ENCODE measurements at places on chromosomes 6 and 20.

DNA sequence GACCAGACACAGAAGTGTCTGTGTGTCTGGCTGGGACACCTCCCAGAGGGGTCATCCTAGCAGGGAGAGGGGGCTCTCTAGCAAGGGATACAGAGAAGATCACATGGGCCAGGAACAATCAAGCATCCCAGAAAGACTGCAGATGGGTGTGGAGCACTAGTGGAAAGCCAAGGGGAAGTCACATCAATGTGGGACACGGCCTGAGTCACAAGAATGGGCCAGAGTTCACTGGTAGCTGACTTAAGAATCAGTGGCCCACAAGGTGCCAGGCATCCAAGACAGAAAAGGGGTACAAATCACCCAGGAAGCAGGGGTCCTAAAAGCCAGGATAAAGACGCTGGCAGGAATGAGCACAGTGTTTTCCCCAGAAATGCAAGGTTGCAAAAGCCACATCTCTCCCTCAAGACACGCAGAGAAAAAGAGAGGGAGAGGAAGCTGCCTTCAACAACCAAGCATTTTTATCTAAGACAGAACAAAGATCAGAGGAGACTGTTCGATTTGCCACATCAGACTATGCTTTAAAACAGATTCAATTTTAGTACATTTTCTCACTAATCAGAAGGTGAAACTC, 113.6 kb upstream of the DST start:
- DNase-seq: no peak

DNA sequence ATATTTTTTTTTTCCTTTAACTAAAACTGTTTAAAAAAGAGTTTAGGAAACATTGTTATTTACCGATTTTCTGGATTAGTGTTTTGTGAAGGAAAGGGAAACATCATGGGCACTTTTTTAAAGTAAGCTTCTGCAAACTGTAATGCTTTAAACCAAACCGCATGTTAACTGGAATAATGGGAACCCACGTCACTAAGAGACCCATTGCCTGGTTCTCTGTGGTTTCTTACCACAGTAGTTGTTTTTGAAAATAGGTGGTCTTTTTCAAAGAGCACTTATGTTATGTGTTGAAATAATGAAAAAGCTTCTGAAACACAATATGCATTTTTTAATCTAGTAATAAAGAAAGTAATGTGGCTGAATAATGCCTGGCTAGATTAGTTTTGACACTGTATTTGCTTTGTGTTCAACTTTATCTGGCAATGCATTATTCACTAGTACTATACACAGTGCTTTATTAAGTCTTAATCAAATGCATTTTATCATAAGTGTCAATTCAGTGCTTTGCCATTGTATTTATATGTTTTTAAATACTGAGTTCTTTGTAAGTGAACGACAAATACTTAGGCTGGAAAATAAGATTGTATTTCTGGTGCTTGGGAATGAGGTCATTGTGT, 754.1 kb upstream of the FLRT3 start:
- no peak for DNase-seq

GRCh38 chr20:53555081-53555480, 38.6 kb downstream of the ZNF217 start:
- DNase-seq: no peak

DNA sequence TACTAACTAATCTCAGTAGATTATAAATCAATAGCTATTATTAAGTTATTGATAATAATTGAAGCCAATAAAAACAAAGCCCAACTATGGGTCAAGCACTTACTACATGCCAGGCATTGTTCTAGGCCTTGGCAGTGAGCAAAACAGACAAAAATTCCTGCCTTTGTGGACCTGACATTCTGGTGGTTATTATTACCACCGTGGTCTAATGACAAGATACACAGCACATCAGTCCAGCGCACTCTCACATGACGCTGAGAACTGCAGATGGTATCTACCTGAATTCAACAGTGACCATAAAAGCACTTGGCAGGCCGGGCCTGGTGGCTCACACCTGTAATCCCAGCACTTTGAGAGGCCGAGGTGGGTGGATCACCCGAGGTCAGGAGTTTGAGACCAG, 121.4 kb downstream of the ZMYND8 start:
- no peak for DNase-seq

GRCh38 chr6:88585276-88585692, 378.1 kb downstream of the RNGTT start:
- DNase-seq: no peak

DNA sequence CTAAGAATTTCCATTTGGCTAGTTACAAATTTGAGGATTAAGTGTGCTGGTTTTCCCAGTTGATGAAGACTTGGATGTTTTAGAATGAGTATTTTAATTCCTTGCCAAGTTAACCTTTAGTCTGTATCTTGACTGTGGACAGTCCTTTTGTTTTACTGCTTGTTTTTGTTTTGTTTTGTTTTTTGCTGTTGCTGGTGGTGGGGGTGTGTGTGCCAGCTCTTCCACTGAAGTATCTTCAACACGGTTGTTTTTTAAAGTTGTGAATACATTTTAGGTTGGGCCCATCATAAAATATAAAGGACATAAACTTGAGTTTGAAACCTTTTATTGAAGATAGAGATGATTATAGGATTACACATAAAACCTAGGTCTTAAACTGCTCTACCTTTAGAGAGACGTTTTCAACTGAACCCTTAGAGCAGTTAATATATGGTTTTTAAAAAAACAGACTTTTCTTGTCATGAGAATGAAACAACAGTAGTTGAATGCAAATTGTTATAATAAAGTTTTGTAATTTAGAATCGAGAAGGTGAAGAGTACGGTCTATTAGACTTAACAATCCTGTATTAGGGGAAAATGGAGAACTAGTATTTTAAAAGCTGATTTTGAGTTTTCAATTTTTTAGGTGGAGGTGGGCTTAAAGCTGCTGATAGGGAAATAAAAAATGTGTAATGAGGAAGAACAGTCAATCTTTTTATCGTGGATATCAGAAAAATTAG, 4.0 kb downstream of the QKI start:
- peak; percentile 11 for DNase-seq

DNA sequence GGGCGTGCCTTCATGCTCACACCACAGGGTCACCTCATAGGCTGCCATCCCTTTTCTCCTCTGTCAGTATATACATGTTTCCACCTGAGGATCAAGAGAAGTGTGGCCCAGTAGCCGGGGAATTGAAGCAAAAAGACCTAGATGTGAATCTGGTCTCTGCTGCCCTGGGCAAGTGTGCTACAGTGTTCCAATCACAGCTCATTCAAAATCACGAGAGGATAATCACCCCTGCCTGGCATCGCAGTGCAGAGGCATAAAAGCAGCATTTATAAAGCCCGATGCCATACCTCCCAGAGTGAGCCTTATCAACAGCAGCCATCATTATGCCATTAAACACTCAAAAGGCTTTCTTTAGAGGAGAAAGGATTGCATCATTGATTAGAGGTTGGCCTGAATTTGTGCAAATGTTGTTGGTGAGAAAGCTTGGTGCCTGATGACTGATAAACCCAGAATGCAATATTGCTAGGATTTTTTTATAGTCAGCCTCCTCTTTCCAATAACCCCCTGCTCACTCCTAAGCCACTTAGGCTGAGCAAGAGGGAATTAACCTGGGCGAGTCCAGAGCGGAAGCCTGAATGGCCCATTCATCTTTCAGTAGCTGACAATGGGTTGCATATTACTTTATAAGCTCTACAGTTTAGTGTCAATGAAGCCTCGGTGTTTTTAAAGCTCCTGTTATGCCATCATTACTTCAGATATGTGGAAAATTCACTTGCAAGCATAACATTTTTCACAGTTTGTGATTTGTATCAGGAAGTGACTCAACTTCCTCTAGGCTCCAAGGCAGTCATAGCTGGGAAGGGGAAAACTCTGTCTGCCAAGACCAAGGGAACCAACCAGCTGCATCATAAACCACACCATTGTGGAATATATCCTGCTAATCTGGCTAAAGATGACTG, 92.5 kb upstream of the NXT1 start:
- peak; percentile 84 for DNase-seq

- no peak for DNase-seq
These were observed 34.7 kb upstream of the FAM8A1 start for GRCh38 chr6:17565399-17565798.

GRCh38 chr20:1894471-1894950, 696 bp upstream of the SIRPA start:
- peak; percentile 64 for DNase-seq

- DNase-seq: no peak
These were observed 4.6 kb downstream of the TMEM181 start for GRCh38 chr6:158564243-158565121.

DNA sequence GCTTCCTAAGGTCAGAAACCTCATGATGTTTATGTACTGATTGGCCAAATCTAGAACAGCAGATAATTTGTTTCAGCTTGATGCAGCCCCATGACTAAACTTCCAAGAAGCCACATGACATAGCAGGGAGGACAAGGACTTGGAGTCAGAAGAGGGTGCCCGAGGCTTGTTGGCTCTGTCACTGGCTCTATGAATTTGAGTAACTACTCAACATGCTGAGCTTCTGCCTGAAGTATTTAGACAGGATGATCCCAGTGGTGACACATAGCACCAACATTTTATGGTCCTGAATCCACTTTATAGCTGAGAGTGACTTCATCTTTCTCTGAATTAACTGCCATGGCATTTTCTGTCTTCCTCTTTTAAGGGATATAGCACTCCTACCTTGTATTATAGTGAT, 13.5 kb upstream of the TBX18 start:
- peak; percentile 70 for DNase-seq

- peak; percentile 30 for DNase-seq
These were observed 41.3 kb downstream of the ADGRF1 start for GRCh38 chr6:47000842-47001241.

GRCh38 chr6:11270030-11271027, 37.9 kb upstream of the NEDD9 start:
- DNase-seq: no peak

- DNase-seq: no peak
These were observed 27.3 kb downstream of the GMPR start for GRCh38 chr6:16265351-16266341.

- DNase-seq: no peak
These were observed 20.2 kb upstream of the DLGAP4 start for GRCh38 chr20:36285746-36286447.

- no peak for DNase-seq
These were observed 35.9 kb downstream of the BEND3 start for GRCh38 chr6:107079429-107079828.

- DNase-seq: peak; percentile 93
These were observed 45.6 kb upstream of the FYN start for GRCh38 chr6:111918825-111919224.

DNA sequence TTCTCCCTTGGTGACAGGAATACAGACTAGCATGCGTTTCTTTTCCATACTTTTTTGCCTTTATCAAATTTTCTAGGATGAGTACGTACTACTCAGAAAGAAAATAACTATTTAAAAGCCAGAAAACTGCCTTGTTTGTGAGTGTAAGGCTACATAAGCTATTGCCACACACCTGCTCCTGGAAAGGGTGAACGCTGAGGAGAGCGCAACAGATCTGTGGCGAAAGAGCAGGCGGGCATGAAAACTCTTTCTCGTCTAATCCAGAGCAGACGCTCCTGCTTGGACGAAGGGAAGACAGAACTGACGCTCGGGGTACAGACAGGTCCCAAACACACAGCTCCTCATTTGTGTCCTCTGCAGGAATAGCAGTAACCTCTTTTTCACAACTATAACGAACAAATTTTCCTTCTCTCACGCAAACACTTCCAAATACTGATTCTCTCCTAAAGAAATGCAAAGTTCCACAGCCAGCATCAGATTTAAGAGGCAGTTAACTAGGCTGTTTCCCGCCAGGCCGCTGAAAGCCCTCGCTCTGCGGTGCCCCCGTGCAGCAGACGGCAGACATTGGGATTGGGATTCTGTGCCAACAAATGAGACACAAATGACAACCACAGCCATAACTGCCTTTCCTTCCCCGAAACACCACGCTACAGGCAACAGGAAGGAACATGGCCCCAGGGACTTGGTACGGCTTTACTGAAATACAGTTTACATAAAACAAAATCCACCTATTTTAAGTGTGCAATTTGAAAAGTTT, 20.0 kb downstream of the TAF4 start:
- DNase-seq: no peak

GRCh38 chr6:30882759-30883684, 1.3 kb upstream of the DDR1 start:
- no peak for DNase-seq

- no peak for DNase-seq
These were observed 47.5 kb upstream of the PROKR2 start for GRCh38 chr20:5364136-5364821.

DNA sequence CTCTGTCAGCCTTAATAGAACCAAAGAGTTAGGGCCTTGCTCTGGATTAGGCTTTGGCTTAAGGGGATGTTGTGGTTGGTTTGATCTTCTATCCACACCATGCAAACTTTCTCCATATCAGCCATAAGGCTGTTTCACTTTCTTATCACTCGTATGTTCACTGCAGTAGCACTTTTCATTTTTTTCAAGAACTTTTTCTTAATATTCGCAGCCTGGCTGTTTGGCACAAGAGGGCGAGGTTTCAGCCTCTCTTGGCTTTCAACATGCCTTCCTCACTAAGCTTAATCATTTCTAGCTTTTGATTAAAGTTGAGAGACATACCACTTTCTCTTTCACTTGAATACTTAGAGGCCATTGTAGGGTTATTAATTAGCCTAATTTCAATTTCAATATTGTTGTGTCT, 193.1 kb downstream of the NRN1 start:
- DNase-seq: no peak

DNA sequence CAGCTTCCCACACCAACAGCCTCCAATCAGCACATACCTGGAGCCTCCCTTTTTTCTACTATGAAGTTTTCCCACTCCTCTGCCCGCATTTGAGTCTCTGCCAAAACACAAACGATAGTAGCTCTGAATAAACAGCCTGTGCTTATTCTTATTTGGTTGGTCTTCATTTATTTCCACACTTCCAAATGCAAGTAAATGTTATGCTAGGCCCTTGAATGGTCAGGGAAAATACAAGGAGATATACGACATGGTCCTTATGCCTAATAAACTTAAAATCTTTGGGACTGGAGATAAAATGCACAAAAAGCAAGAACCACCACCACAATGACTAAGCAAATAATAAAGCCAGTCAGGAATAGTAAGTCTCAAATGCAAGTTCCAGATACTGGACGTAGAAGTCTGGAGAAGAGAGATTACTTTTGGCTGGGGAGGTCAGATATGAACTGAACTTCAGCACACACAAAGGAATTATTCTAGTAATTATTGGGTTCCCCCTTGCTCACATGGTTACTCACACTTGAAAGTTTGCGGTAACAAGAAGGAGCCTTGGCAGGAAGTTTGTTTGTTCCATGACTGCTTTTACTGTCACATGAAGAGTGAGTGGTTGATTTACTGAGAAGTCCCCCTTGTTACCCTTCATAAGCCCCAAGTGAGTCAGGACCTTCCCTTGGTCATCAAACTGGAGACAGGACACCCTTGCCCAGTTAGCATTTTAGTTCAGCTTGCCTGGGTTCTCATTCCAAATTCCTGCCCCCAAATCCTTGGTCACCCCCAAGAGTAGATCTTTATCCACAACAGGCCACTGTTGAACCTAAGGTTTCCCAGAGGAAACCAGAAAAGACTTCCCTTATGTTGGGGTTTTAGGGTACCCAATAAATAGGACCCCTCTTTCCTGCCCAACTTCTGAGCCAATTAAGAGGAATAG, 511.2 kb upstream of the JARID2 start:
- peak; percentile 83 for DNase-seq

GRCh38 chr6:133983099-133983939, 30.3 kb downstream of the TBPL1 start:
- DNase-seq: peak; percentile 31

- peak; percentile 29 for DNase-seq
These were observed 198.4 kb upstream of the TENT5A start for GRCh38 chr6:81950877-81951276.

Data from AG10803 (cell line).